ENCODE measurements at places on chromosomes 3 and 15. TPM values are rescaled to one million over a fixed set of nuclear protein-coding genes. Genes with fewer than 3 reads are reported as not detected.

PHLDB2 gene
- 64.4 TPM for total RNA-seq

CAPN3 gene
- total RNA-seq, result 336 TPM

NEK10 gene
- 40.5 TPM for total RNA-seq

ESYT3 gene
- total RNA-seq, result 5.8 TPM

FANCD2OS gene
- total RNA-seq, result not detected

LRRIQ4 gene
- not detected for total RNA-seq

CHMP2B gene
- total RNA-seq, result 35.5 TPM

SKOR1 gene
- total RNA-seq, result 0.31 TPM

GOLGA6B gene
- 0.21 TPM for total RNA-seq

MORC1 gene
- not detected for total RNA-seq

PRR20G gene
- not detected for total RNA-seq

ICE2 gene
- total RNA-seq, result 61.7 TPM

ADAMTS9 gene
- 165 TPM for total RNA-seq

TJP1 gene
- total RNA-seq, result 76.2 TPM

TEX9 gene
- 4.3 TPM for total RNA-seq

DGKG gene
- total RNA-seq, result 2.2 TPM

EIF4E3 gene
- total RNA-seq, result 15.3 TPM

MNS1 gene
- 4.7 TPM for total RNA-seq

TM4SF1 gene
- total RNA-seq, result 90.2 TPM

SLC27A2 gene
- 0.31 TPM for total RNA-seq

NUDT16 gene
- total RNA-seq, result 22.5 TPM

PARP14 gene
- 34.7 TPM for total RNA-seq

FBXO40 gene
- 12.7 TPM for total RNA-seq

DAPK2 gene
- 14.6 TPM for total RNA-seq

PAQR5 gene
- 0.92 TPM for total RNA-seq

LRTM1 gene
- 84.2 TPM for total RNA-seq

PRTG gene
- total RNA-seq, result 19.7 TPM

AP3B2 gene
- 1.3 TPM for total RNA-seq

LIPC gene
- 1.0 TPM for total RNA-seq

CHL1 gene
- total RNA-seq, result 69.0 TPM

SAMD7 gene
- total RNA-seq, result not detected

CACNA2D3 gene
- 2.5 TPM for total RNA-seq

PLA2G4E gene
- 1.9 TPM for total RNA-seq

ZFAND6 gene
- total RNA-seq, result 272 TPM

ACAD11 gene
- total RNA-seq, result 28.3 TPM

COL6A5 gene
- total RNA-seq, result not detected

SMAD6 gene
- total RNA-seq, result 9.0 TPM

CAMK2N2 gene
- total RNA-seq, result not detected

ATP13A4 gene
- 32.7 TPM for total RNA-seq

IL16 gene
- 6.5 TPM for total RNA-seq

MUC20 gene
- 11.5 TPM for total RNA-seq

RASL12 gene
- total RNA-seq, result 32.8 TPM

ANKRD34C gene
- total RNA-seq, result 0.21 TPM

PLA1A gene
- 0.31 TPM for total RNA-seq

TRPM7 gene
- total RNA-seq, result 75.0 TPM

GOLGA8O gene
- total RNA-seq, result 0.92 TPM

MRPL46 gene
- total RNA-seq, result 25.2 TPM

All from tongue (tissue), 3 donors.